ENCODE measurements at places on chromosomes 7 and 10.

DNA sequence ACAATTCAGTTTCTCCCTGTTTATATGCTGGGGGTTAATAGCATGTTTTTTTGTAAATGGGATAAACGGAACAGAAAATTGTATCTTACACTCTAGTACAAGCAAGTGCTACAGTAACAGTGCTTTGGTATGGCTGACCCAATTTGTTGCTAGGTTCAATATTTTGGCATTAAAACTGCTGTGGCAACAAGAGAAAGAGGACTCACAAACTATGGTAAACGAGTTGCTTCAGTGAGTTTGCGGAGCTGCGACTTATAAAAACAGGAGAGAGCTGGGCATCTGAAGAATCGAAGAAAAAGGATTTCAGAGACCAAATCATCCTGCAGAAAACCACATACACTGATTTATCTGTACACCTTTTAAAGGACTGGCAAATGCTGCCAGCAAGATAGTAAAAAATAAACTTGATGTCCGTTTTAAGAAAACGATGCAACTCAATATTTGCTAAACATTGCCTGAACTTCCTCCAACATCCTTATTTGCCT, 2.2 kb downstream of the GLUD1 start:
- DNase-seq: no peak

DNA sequence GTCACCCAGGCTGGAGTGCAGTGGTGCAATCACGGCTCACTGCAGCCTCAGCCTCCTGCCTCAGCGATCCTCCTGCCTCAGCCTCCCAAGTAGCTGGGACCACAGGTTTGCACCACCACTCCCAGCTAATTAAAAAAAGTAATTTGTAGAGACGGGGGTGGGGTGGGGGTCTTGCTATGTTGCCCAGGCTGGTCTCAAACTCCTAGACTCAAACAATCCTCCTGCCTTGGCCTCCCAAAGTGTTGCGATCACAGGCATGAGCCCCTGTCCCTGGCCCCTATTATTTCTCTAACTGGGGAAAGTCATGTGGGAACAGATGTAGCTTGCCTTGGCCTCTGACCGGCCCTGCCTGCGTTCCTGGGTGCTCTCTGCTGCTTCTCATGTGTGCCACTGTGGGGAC, 178.7 kb downstream of the RNF216 start:
- DNase-seq: no peak

- no peak for DNase-seq
These were observed 2.4 kb downstream of the NAT16 start for GRCh38 chr7:101177644-101178043.

DNA sequence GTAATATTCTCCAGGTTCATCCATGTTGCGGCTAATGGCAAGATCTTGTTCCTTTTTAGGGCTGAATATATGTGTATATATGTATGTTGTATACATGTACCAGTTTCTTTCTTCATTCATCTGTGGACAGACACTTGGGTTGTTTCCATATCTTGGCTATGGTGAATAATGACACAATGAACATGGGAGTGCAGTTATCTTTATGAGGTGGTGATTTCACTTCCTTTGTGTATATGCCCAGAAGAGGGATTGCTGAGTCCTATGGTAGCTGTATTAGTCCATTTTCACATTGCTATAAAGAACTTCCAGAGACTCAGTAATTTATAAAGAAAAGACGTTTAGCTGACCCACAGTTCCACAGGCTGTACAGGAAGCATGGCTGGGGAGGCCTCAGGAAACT, 17.1 kb upstream of the TSPAN15 start:
- DNase-seq: no peak

DNA sequence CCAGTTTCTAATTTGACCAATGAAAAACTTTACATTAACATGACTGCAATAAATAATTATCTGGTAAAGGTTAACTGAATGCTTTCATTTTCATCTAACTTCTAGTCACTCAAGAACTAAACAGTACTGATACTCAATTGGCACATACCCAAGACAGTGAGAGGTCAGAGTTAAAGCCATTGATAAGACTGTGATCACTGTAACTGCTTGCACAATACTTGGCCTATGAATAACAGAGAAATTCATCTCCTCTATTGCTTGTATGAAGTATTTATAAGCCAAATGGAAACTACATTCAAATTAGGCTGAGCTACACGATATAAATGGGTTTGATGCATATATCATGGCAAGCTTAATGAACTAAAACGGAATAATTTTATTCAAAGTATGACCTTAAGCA, 43.0 kb downstream of the HERC4 start:
- DNase-seq: no peak

GRCh38 chr7:32428546-32428945, 61.6 kb downstream of the LSM5 start:
- no peak for DNase-seq

DNA sequence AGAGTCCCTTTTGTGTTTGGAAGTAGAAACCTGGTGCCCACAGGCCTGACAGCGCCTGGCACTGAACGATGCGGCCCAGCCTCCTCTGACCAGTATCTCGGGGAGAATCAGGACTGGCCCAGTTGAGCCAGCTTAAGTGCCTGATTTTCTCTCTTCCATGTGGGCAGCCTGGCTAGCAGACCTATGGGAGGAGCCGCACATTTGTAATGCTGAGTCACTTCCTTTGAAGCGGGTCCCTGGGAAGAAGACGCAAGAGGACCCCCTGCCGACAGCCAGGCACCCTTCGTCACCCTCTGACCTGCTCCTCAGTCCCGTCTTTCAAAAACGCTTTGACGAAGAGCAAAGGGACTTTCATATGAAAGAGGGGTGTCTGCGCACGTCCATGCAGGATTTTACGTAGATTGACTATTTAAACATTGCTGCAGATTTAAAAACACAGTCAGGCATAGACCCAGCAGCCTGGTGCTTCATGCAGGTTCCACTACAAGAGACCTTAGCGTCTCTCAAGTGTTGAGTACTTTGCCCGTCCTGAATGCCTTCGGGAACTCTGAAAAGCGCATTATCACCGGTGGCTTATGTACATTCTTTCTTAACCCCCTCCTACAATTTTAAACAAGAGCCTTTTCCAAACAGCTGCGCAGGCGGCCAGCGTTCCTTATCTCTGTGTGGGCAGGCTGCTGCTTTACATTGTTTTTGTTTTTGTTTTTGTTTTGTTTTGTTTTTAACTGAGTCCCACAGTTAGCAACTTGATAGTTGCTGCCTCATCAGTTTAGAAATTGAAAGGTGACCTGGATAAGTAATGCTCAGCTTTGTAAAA, 36.5 kb upstream of the AP5Z1 start:
- DNase-seq: no peak

GRCh38 chr10:21020545-21020944, 123.4 kb upstream of the NEBL start:
- DNase-seq: peak; percentile 82

- no peak for DNase-seq
These were observed 81.3 kb downstream of the CHST15 start for GRCh38 chr10:124012066-124012465.

GRCh38 chr10:21976739-21977138, 26.8 kb downstream of the DNAJC1 start:
- no peak for DNase-seq

GRCh38 chr7:32560075-32560474, 64.8 kb downstream of the AVL9 start:
- DNase-seq: no peak

- no peak for DNase-seq
These were observed 54.8 kb downstream of the MPP7 start for GRCh38 chr10:28248092-28248491.

- no peak for DNase-seq
These were observed 18.4 kb downstream of the TSPAN14 start for GRCh38 chr10:80472234-80473095.

- no peak for DNase-seq
These were observed 42.2 kb downstream of the GPR85 start for GRCh38 chr7:113044394-113044793.

DNA sequence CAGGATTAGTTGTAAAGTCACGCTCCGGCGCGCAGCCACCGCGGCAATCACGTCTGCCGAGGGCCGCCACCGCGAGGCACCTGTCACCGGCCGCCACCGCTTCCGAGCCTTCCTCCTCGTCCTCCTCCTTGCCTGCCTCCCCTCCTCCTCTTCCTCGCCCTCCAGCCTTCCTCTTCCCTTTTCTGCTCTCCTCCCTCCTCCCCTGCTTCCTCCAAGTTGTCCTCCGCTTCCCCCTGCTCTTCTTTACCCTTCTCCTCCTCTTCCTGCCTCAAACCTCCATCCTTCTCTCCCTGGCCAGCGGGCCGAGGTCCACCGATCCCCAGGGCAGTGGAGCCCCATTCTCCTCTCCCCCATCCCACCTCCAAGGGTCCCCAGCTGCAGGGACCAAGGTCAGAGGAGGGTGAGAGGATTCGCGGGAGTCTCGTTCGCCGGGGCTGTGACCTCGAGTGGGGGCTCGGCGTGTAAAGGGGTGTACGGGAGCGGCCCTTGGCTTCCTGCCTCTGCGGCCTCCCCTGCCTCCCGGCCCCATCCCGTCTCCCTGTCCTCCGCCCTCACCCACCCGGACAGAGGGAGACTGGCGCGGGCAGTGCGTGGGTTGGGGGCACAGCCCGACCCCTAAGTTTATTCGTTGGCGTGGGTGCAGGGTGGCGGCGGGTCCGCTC, 89.5 kb upstream of the PAX2 start:
- DNase-seq: no peak

GRCh38 chr7:651032-651728, 75.3 kb upstream of the DNAAF5 start:
- DNase-seq: no peak

DNA sequence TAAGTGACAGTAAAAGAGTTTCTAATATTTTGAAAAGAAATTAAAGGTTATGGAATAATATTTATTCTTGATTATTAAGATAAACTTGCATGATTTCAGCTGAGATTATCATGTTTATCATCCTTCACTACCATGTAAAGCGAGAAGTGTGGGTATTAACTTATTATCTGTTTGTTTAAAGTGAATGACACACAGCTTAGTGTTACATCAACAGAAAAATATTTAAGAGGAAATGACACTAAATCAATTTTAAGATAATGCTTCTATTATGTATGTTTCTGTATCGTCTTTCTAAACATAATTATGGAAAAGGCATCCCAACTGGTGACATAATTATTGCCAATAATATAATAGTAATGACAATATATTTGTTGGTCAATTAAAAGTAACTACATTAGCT, 213.1 kb downstream of the PCDH15 start:
- no peak for DNase-seq

DNA sequence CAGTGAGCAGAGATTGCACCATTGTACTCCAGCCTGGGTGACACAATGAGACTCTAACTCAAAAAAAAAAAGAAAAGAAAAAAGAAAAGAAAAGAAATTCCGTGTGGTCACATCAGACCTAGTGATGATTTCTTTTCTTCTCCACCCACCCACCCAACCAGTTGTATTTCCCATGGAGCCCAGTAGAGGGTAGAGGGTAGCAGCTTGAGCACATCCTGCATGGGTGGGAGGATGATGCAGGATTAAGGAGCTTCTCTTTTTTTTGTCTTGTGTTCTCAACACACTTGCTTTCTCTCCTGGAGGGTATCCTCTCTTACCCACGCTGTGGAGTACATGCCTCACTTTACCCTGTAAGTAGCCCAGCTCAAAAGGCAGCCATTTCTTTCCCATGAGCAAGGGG, 118.6 kb upstream of the CARD11 start:
- DNase-seq: no peak

- DNase-seq: no peak
These were observed 10.3 kb downstream of the PRF1 start for GRCh38 chr10:70592186-70592735.

DNA sequence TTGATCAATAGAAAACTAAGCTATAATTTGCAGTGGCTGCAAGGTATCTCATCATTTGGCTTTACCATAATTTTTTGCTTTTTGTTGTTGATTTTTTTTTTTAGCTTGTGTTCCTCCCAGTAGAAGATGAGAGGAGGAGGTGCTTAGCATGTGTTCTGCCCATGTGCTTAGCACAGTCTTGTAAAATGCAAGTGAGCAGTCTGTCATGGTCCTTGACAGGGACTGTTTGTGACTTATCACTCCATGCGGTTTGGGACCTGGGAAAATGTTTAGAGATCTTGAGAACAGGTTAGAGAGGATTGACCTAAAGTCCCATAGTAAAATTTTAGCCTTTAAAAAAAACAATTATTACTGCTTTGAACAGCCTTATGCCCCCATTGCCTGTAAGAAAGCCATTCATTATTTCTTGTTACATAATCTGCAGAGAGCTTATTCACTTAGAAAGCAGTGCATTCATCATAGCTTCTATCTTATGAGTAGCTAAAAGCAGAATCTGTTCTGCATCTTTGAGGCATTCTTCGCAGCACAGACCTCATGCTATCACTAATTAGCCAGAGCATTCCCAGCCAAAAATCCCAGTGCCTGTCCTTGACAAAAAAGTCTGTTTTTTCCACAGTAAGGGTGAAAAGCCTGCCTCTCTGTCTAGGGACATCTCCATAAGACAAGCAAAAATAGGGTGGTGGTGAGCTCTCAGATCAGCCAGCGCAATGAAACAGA, 748.7 kb upstream of the GALNT17 start:
- DNase-seq: no peak

DNA sequence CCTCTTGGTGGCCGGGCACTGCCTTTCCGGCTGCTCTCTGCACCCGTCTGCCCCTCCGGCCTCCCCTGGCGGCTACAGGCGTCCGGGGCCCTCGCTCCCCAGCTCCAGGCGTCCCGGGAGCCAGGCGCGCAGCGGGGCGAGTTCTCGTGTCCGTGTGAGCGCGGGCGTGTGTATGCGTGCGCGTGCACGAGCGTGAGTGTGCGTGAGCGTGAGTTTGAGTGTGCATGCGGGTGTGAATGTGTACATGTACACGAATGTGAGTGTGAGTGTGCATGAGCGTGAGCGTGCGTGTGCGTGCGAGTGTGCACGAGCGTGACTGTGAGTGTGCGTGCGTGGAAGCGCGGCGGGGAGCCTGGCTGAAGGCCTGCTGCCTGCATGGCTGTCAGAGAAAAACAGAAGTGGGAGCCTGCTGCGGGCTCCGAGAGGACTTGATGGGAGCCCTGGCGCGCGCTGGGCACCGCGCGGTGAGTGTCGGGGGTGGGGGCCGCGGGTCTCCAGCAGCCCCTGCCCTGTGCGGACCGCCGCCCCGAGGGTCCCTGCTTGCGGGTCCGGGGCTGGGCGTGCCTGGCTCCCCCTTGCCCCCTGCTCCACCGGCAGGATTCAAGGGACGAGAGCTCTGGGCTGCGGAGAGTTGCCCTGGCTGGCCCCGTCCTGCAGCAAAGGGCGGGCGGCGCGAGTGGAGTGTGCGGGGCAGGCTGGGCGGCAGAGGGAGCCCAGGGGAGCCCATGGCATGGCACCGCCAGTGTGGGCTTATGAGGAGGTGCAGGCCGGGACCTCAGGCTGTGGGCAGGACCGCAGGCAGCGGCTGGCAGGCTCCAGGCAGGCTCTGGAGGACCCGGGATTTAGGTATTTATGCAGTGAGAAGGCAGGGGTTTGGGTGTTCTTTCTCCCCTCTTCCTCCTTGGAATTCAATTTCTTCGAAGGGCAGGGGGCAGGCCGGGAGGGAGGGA, 75.8 kb upstream of the EN2 start:
- DNase-seq: no peak
